ENCODE measurements at places on chromosomes 13 and 19. TPM values are rescaled to one million over a fixed set of nuclear protein-coding genes. Genes with fewer than 3 reads are reported as not detected.

GRCh38 chr19:1700733-1701663 lies 48.6 kb upstream of the TCF3 start:
- DNase-seq, result no peak

DNA sequence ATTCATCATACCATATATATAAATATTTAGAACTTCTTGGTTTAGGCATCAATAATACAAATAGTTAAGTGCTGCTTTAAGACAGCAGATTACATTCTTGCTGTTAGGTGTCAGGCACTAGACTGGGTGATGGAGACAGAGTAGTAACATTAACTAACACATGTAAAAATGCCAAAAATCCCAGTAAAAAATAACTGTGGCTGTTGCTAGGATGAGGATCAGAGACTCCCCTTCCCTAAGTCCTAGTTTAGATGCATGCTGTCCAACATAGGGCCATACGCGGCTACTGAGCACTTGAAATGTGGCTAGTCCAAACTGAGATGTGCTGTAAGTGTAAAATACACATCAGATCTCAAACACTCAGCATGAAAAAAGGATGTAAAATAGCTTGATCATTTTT lies 94.7 kb downstream of the CDADC1 start:
- DNase-seq, result no peak

- DNase-seq, result no peak
Observed at GRCh38 chr19:50252111-50252886, 48.9 kb downstream of the MYH14 start.

DNA sequence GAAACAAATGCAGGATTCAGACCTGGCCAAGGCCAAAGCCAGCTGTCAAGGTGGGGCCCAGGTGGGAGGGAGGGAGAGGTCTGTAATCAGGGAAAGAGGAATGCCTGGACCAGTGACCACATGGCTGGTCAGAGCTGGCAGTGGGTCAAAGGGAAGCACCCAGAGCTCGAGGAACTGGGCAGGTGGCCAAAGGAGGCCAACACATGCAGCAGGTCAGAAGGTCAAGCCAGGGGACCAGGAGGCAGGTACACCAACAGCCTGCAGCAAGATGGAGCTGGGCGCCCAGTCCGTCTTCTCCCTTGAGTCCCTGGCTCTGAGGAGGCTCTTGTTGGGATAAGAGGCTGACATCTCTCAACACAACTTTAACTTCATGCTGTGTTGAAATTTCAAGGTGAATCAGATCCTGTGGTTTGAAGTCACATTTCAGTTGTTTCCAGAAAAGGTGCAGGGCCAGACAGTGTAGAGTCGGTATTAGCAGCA lies 17.1 kb downstream of the GPATCH1 start:
- no peak for DNase-seq

GRCh38 chr19:39390451-39390750 lies 505 bp downstream of the PAF1 start:
- no peak for DNase-seq

- peak; percentile 79 for DNase-seq
Observed at GRCh38 chr19:16327911-16328823, 3.5 kb downstream of the KLF2 start.

The SIGLEC12 gene
- not detected for polyA plus RNA-seq

The LRFN3 gene
- polyA plus RNA-seq, result 0.62 TPM

Data from immature natural killer cell (primary cell).